ENCODE measurements at places on chromosomes 7 and 10.

DNA sequence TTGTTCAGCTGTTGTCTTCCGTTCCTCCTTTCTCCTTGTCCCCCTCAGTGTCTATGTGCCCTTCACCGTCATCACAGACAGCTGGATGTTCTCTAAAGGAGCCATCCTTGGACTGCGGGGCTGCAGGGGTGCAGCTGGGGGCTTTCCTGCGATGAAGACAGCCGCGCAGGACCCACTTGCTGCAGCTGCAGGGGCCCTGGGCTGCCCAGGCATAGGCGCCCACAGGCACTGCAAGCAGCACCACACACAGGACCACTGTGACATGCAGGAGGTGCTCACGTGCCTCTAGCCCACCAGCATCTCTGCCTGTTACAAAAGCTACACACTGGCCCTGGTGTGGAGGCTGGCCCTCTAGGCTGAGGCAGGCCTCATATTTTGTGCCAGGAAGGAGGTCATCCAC is 3.4 kb downstream of the LRIT2 start:
- DNase-seq, result no peak

GRCh38 chr7:137916564-137916963 is 69.8 kb upstream of the DGKI start:
- no peak for DNase-seq

- no peak for DNase-seq
Measured at GRCh38 chr10:52466464-52466863, 152.4 kb downstream of the DKK1 start.

- no peak for DNase-seq
Measured at GRCh38 chr10:116720241-116720643, 22.1 kb downstream of the HSPA12A start.

DNA sequence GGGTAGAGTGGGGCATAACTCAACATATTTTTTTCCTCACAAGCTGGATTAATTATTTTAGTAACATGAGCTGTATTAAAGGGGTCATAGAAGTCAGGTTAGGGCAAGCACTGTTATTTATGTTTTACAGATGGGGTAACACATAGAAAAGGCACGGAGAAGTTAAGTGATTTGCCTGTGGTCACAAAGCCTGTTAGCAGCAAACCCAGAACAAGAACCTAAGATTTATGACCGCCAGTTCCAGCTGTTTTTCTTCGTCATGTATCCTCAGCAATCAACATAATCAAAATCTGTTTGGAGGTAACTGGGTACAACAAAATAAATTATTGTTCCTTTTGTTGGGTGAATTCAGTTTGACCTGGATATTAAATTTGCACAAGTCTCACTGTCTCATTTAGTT is 57.2 kb upstream of the BET1 start:
- no peak for DNase-seq

GRCh38 chr10:30701451-30702173 is 72.1 kb upstream of the LYZL2 start:
- DNase-seq, result peak; percentile 74

- DNase-seq, result peak; percentile 78
Measured at GRCh38 chr10:3068201-3068967, 1.0 kb downstream of the PFKP start.

DNA sequence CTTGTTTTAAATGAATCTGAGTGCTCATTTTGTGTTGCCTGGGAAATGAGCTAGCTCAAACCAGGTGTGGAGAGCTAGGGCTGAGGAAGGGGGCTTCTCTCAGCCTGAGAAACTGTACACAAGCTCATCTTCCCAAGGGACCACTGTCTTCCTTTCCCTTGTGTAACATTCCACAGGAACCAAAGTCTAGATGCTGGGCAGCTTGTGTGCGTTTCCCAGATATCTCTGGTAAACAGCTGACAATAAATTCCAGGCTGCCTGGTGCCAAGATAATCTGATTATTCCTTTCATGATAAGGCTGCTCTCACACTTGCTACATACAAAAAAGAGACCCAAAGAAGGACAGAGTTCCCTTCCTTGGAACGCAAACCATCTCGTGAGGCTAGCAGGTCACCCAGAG is 33.1 kb upstream of the MKLN1 start:
- DNase-seq, result no peak

GRCh38 chr7:30254248-30254647 is 30.1 kb upstream of the ZNRF2 start:
- no peak for DNase-seq

- DNase-seq, result no peak
Measured at GRCh38 chr10:132066186-132066585, 440 bp downstream of the JAKMIP3 start.

DNA sequence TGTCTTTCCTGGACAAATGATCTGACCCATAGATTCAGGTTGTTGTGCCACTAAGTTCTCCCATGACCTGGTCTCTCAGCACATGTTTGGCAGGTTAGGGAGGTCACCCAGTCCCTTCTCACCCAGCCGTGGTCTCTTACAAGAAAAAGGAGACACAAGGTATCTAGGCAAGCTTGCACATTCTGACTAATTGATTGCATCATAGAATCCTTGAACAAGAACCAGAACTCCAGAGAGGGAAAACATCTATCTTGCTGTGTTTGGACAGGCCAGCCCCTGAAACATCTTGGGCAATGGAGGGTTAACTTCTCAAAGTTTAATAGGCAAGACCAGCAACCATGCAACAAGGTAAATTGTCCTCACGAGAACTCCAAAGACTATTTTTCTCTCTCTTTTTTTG is 8.5 kb upstream of the HK1 start:
- no peak for DNase-seq

GRCh38 chr10:88346144-88346977 is 236.8 kb downstream of the RNLS start:
- DNase-seq, result no peak

- DNase-seq, result no peak
Measured at GRCh38 chr10:97607095-97607636, 17.6 kb downstream of the C10orf62 start.

Measured in activated naive CD4-positive, alpha-beta T cell treated with anti-CD3 and anti-CD28 coated beads, Interleukin-2, amount 50 U/mL, for 16 hours (primary cell).